Spleen (tissue), 13 donors: ENCODE measurements at places on chromosomes 7 and 10. TPM values are rescaled to one million over a fixed set of nuclear protein-coding genes. Genes with fewer than 3 reads are reported as not detected.

- H3K36me3 ChIP-seq, result peaks cover 91% of the 10 kb centered on the region
- H3K27me3 ChIP-seq, result no peaks in the 10 kb centered on the region
- no peaks in the 10 kb centered on the region for H3K4me1 ChIP-seq
- no peak for DNase-seq
- H3K27ac ChIP-seq, result no peak overlapping the region
Measured at GRCh38 chr7:96183163-96183670, 138.7 kb downstream of the SLC25A13 start.

GRCh38 chr7:91614431-91614830 lies 266.1 kb downstream of the MTERF1 start:
- no peak overlapping the region for H3K4me3 ChIP-seq
- no peaks in the 10 kb centered on the region for H3K4me1 ChIP-seq
- no peaks in the 10 kb centered on the region for H3K36me3 ChIP-seq
- H3K27ac ChIP-seq, result no peak overlapping the region
- DNase-seq, result no peak

GRCh38 chr10:75662715-75663114 lies 231.3 kb downstream of the LRMDA start:
- no peaks in the 10 kb centered on the region for H3K36me3 ChIP-seq
- no peaks in the 10 kb centered on the region for H3K4me1 ChIP-seq
- DNase-seq, result no peak
- no peak overlapping the region for H3K27ac ChIP-seq
- H3K4me3 ChIP-seq, result no peak overlapping the region

Gene CALCR
- total RNA-seq, result not detected

Gene C10orf67
- total RNA-seq, result not detected
